ENCODE measurements at places on chromosomes 16 and 17. TPM values are rescaled to one million over a fixed set of nuclear protein-coding genes. Genes with fewer than 3 reads are reported as not detected.

GRCh38 chr16:47143677-47144558 lies at the start of gene NETO2:
Gene NETO2 (minus strand): TSS chr16:47143945. CDS start chr16:47143612, 333 bp downstream.
- peak; percentile 7 for DNase-seq

- DNase-seq: no peak
Measured at GRCh38 chr17:40447148-40447644, 3.9 kb downstream of the IGFBP4 start.

- DNase-seq: peak; percentile 57
Measured at GRCh38 chr16:87628940-87629339, 26.6 kb downstream of the JPH3 start.

DNA sequence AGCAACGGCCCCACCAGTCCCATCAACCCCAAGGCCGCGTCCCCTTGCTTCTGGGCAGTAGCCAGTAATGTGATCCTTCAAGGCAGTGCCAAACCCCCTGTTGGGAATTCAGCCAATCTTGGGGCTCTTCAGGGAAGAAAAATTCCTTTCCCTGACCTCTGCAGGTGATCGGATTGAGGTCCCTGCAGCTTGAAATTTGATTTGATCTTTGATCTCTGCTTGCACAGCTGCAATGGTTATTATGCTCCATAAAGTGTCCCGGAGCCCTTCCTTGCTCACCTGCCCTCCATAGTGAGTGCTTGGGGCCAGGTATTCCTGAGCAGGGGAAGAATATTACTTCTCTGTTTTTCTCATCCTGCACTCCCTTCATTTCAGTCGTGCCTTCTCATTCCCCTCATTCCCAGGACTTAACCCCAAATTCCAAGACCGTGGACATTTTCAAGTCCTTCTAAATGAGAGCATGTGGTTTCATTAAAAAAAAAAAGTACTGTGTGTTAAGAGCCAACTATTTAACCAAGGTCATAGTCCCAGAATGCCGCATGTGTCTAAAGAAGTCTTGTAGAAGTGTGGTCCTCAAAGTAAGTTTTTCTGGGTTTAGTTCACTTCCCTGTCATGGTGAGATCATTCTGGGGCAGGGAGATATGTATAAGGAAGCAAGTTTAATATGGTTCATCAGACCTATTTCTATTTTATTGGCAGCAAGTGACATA lies 56.3 kb downstream of the SOX9 start:
- DNase-seq: peak; percentile 6

GRCh38 chr16:66342294-66342900 lies 24.1 kb upstream of the CDH5 start:
- no peak for DNase-seq

GRCh38 chr17:29113334-29113733 lies 66.9 kb downstream of the MYO18A start:
- DNase-seq: no peak

- peak; percentile 77 for DNase-seq
Measured at GRCh38 chr16:68401871-68402747, 46.2 kb downstream of the SMPD3 start.

DNA sequence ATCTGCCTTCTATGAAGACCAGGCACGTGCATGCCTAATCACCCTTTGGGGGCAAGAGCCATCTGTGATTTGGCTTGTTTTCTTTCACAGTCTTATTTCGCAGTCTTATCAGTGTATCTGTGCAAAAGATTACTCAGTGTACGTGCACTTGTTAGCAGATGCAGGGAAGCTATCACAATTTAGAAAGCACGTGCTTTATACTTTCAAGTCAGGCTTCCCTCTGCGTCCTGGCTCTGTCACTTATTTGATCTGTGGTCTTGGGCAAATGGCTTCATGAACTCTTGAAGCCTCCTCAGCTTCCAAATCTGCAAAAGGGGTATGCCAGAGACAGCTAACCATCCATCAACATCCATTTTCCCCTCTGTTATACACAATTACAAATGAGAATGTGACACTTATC lies 246.4 kb downstream of the XYLT1 start:
- DNase-seq: no peak

DNA sequence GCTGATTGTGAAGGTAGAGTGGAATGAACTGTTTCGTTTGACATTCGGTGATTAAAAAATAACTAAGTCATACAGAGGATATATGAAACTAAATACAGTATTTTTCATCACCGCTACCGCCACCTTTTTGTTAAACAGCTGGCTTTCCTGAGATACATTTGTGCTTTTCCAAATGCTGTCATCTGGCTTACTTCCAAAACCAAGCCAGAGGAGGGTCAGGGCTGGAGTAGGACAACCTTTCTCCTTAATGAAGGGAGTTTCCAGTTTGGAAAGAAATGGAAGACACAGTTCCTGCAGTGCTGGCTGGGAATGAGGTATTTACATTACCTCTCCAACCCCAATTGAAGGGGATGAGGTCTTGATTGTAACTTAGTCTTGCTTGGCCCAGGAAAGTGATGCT lies 3.2 kb downstream of the TNRC6C start:
- DNase-seq: no peak

DNA sequence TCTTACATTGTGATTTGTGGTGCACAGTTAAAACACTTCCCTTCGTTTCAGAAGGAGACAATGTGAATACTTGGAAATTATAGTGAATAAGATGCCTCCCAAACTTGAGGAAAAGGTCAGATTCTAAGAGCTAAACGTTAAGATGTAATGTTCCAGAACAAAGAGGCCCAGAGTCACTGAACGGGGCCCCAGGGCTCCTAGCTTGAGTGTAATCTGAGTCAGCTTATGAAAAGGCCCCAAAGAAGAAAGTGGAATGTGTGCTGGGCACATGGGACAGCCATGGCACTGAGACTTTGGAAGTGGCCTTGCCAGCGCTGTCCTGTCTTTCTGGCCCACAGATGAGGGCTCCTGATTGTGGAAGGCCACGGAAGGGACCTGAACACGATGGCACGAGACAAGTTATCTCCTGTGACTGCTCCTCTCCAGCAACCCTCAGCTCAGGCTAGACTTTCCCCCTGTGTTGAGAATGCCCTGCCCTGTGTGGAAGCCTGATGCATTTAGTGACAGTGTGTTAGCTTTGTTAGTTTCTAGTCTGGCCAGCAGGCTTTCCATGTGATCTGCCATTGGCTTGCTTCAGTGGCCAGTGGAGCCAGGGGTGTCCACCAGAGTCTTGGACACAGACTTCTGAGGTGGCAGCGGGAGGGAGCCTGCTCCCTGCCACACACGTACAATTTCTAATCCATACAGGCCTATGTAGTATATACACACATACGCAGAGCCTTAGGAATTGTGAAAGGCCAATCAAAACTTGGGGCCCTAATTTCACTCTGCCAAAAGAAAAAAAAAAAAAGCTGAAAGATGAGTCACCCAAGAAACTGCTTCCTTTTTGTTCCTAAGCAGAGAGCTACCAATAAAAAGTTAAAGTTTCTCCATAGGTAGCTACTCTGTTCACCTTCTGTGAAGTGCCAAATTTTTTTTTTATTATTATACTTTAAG lies 13.1 kb downstream of the SPATA33 start:
- peak; percentile 14 for DNase-seq

- no peak for DNase-seq
Measured at GRCh38 chr17:55410722-55411462, 10.7 kb downstream of the MMD start.

GRCh38 chr16:57356547-57356946 lies 2.0 kb upstream of the CCL22 start:
- no peak for DNase-seq

- peak; percentile 92 for DNase-seq
Measured at GRCh38 chr17:73308017-73308823, 3.6 kb downstream of the CDC42EP4 start.

GRCh38 chr17:74690409-74690825 lies 22.3 kb downstream of the CD300LF start:
- DNase-seq: no peak

DNA sequence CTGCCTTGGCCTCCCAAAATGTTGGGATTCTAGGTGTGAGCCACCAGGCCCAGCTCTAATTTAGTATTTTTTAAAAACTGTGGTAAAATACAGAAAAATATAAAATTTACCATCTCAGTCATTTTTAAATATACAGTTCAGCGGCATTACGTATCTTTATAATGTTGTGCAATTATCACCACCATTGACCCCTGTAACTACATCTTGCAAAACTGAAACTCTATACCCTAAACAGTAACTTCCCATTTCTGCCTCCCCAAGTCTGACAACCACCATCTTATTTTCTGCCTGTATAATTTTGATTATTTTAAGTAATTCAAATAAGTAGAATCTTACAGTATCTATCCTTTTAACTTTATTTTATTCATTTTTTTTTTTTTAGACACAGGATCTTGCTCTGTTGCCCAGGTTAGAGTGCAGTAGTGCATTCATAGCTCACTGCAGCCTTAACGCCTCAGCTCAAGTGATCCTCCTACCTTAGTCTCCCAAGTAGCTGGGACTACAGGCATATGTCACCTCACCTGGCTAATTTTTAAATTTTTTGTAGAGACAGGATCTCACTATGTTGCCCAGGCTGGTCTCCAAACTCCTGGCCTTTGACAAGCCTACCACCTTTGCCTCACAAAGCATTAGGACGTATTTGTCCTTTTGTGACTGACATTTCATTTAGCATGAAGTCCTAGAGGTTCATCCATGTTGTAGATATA lies 10.9 kb upstream of the GGA2 start:
- no peak for DNase-seq

DNA sequence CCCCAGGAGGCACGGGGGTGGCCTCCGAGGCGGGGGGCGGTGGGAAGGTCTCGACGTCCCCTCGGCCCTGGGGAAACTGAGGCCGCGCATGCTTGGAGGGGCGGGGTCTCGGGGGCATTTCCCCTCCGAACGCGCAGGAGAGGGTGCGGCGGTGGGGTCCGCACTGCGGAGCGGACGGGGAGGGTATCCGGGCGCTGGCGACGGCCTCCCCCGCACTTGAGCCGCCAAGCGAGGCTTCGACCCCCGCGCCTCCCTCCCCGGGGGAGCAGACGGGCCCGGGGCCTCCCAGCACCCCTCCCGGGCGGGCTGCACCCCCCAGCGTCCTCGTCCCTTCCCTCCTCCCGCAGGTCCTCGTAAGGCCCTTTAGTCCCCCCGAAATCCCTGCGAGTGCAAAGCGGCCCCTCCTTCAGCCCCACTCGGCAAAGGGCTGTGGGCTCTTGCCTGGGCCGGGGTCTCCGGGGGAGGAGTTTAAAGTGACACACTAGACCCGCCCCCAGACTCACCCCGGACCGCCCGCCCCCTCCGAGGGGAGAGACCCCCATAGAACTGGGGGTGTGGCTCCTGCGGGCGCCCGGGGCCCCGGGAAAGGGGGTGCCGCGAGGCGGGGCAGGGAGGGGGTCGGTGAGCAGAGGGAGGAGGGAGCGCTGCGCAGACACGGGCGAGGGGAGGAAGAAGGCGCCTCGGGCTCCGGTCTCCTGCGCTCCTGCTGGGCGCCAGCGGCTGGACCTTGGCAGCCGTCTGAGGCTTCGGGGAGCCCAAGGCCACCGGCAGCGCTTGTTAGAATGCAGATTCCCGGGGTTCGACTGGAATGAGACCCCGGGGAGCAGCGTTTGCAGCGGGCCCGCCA lies 632 bp downstream of the BAIAP3 start:
- DNase-seq: no peak

DNA sequence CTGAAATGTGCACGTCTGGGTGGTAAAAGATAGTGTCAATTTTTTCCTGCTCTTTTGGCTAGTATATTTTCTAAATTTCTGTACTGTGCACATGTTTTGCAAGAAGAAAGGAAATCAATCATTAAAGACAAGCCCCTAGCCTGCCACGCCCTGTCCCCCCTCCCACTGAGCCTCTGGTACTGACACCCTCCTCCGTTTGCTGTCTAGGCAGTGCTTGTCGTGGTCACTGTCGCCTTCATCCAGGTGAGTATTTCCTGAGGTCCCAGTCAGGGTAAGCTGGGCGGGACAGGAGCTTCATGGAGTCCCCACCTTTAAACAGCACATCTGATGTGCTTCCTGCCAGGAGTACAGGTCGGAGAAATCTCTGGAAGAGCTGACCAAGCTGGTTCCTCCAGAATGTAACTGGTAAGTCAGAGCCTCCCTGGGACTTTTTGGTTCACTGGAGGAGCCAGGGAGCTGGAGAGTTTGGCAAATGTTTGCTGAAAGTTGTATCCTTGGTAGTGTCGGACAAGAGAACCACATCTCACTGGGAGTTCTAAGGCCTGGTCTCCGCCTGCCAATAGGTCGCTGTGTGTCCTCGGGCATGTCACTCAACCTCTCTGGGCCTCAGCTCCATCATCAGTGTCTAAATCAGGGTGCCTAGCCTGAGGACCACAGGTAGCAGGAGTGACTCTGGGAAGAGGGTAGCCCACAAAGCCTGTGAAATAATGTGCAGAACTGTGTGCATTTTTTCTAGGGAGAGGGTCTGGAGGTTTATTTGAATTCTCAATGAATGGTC lies 42.2 kb downstream of the ATP2C2 start:
- no peak for DNase-seq

GRCh38 chr16:84191466-84191865 lies 509 bp downstream of the ADAD2 start:
- DNase-seq: no peak

- no peak for DNase-seq
Measured at GRCh38 chr17:78990349-78991016, 10.8 kb upstream of the LGALS3BP start.

DNA sequence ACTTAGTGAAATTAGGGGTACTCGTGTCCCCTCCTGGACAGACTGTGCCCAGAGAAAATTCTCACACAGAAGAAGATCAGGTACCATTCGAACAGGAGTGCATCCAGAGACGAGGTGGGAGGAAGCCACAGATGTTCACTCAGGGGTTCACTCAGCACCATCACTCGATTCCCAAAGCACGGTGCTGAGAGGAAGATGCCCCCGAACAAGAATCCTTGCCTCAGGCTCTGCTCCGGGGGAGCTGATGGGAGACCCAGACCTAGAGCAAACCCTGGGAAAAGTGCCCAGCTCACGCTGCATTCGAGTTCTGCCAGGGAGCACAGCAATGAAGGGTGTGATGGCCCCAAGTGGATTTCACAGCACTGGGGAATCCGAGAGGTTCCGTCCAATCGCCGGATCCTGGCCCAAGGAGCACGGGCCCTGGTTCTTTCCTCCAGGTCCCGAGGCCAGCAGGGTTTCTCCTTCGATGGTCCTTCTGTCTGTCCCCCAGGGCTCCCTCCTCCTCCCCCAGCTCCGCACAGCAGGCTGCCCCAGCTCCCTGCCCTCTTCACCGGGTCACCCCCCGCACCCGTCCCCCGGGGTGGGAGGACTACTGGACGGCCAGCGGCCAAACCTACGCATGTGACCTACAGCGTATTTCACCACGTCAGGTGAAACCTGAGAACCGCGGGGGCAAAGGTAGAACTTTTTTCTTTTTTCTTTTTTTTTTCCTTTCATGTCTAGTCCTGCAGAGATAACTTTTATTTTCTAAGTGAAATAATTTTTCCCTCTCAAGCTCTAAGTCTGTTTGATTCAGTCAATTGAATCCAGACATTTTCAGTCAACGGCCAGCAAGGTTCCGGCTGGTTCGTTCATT lies 10.2 kb upstream of the UBE2I start:
- no peak for DNase-seq

GRCh38 chr16:72199761-72200337 lies 27.9 kb upstream of the PMFBP1 start:
- DNase-seq: no peak

The SPATA33 gene
- total RNA-seq: 6.3 TPM

The ST6GALNAC1 gene
- total RNA-seq: not detected

The SULT1A2 gene
- not detected for total RNA-seq

The FBXW10 gene
- not detected for total RNA-seq

The REXO5 gene
- total RNA-seq: 6.4 TPM

The CXCL16 gene
- 0.90 TPM for total RNA-seq

The PLD6 gene
- total RNA-seq: 2.0 TPM

The SLC4A1 gene
- not detected for total RNA-seq

The NLRC3 gene
- not detected for total RNA-seq

The PDILT gene
- not detected for total RNA-seq

The KRT31 gene
- not detected for total RNA-seq

The IL34 gene
- not detected for total RNA-seq

The ADAM11 gene
- total RNA-seq: 0.48 TPM

Measured in HFFc6 (cell line).